ENCODE measurements at places on chromosomes 7 and 10. TPM values are rescaled to one million over a fixed set of nuclear protein-coding genes. Genes with fewer than 3 reads are reported as not detected.

GRCh38 chr10:77835669-77836086 is 90.9 kb downstream of the DLG5 start:
- H3K4me1 ChIP-seq = peaks cover 22% of the 10 kb centered on the region
- no peak overlapping the region for H3K4me3 ChIP-seq
- no peak for DNase-seq
- no peak overlapping the region for H3K27ac ChIP-seq

GRCh38 chr7:107953265-107953923 is 49.6 kb downstream of the LAMB1 start:
- peaks cover 11% of the 10 kb centered on the region for H3K27me3 ChIP-seq
- H3K4me3 ChIP-seq = no peak overlapping the region
- no peaks in the 10 kb centered on the region for H3K36me3 ChIP-seq
- H3K27ac ChIP-seq = no peak overlapping the region
- H3K4me1 ChIP-seq = no peaks in the 10 kb centered on the region

- H3K27me3 ChIP-seq = no peaks in the 10 kb centered on the region
- no peaks in the 10 kb centered on the region for H3K36me3 ChIP-seq
- DNase-seq = no peak
- no peaks in the 10 kb centered on the region for H3K4me1 ChIP-seq
- no peak overlapping the region for H3K4me3 ChIP-seq
- H3K27ac ChIP-seq = no peak overlapping the region
These were observed 31.9 kb downstream of the LDB3 start for GRCh38 chr10:86699991-86700840.

GRCh38 chr10:12907656-12908055 is 93.9 kb downstream of the CCDC3 start:
- no peak overlapping the region for H3K4me3 ChIP-seq
- no peaks in the 10 kb centered on the region for H3K4me1 ChIP-seq
- no peaks in the 10 kb centered on the region for H3K36me3 ChIP-seq

Gene MKI67
- 223 TPM for total RNA-seq

DNA sequence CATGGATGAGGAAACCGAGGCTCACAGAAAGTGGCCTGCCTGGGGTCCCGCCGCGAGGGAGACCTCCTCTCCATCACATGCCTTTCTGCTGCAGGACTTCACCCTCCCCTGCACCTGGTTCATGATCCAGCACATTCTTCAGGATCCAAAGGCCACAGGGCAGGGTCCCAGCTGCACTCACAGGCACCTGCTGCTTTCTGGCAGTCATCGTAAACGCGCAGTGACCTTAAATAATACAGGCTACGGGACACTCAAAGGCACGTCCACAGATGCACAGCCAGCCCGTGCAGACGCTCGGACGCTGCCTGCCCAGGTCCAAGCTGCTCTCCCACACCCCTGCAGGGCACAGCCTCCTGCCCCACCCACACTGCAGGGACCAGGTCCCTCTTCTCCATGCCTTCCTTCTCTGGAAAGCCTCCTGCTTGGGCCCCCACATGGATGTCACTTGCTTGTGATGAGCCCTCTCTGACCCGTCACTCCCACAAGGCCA is 49.9 kb downstream of the CALML3 start:
- H3K27me3 ChIP-seq = no peaks in the 10 kb centered on the region
- H3K27ac ChIP-seq = no peak overlapping the region
- H3K4me1 ChIP-seq = no peaks in the 10 kb centered on the region
- H3K36me3 ChIP-seq = no peaks in the 10 kb centered on the region
- DNase-seq = no peak

Gene COL26A1
- total RNA-seq = not detected

Gene ABCA13
- total RNA-seq = not detected

Gene NODAL
- not detected for total RNA-seq

GRCh38 chr7:12728192-12728538 is 40.7 kb downstream of the ARL4A start:
- H3K36me3 ChIP-seq = no peaks in the 10 kb centered on the region
- H3K27me3 ChIP-seq = no peaks in the 10 kb centered on the region
- H3K4me1 ChIP-seq = peaks cover 18% of the 10 kb centered on the region

GRCh38 chr10:114681542-114681941 is 23.5 kb upstream of the ABLIM1 start:
- no peak overlapping the region for H3K4me3 ChIP-seq
- DNase-seq = no peak
- H3K27ac ChIP-seq = no peak overlapping the region
- H3K36me3 ChIP-seq = no peaks in the 10 kb centered on the region
- no peaks in the 10 kb centered on the region for H3K27me3 ChIP-seq

GRCh38 chr7:79984210-79984609 is 150.4 kb upstream of the GNAI1 start:
- no peak for DNase-seq
- H3K4me3 ChIP-seq = no peak overlapping the region
- H3K27ac ChIP-seq = no peak overlapping the region
- no peaks in the 10 kb centered on the region for H3K36me3 ChIP-seq

GRCh38 chr7:50216626-50217025 is 87.9 kb upstream of the IKZF1 start:
- DNase-seq = no peak
- H3K36me3 ChIP-seq = peaks cover 8% of the 10 kb centered on the region
- H3K4me1 ChIP-seq = peaks cover 51% of the 10 kb centered on the region
- H3K27me3 ChIP-seq = no peaks in the 10 kb centered on the region

GRCh38 chr7:151381348-151382078 is 28.3 kb downstream of the WDR86 start:
- peaks cover 6% of the 10 kb centered on the region for H3K4me1 ChIP-seq
- H3K36me3 ChIP-seq = no peaks in the 10 kb centered on the region
- H3K27ac ChIP-seq = no peak overlapping the region
- peaks cover 9% of the 10 kb centered on the region for H3K27me3 ChIP-seq

GRCh38 chr10:101617102-101617823 is 29.1 kb downstream of the DPCD start:
- no peak for DNase-seq
- H3K27ac ChIP-seq = no peak overlapping the region
- no peaks in the 10 kb centered on the region for H3K4me1 ChIP-seq

Gene PKD2L1
- not detected for total RNA-seq

DNA sequence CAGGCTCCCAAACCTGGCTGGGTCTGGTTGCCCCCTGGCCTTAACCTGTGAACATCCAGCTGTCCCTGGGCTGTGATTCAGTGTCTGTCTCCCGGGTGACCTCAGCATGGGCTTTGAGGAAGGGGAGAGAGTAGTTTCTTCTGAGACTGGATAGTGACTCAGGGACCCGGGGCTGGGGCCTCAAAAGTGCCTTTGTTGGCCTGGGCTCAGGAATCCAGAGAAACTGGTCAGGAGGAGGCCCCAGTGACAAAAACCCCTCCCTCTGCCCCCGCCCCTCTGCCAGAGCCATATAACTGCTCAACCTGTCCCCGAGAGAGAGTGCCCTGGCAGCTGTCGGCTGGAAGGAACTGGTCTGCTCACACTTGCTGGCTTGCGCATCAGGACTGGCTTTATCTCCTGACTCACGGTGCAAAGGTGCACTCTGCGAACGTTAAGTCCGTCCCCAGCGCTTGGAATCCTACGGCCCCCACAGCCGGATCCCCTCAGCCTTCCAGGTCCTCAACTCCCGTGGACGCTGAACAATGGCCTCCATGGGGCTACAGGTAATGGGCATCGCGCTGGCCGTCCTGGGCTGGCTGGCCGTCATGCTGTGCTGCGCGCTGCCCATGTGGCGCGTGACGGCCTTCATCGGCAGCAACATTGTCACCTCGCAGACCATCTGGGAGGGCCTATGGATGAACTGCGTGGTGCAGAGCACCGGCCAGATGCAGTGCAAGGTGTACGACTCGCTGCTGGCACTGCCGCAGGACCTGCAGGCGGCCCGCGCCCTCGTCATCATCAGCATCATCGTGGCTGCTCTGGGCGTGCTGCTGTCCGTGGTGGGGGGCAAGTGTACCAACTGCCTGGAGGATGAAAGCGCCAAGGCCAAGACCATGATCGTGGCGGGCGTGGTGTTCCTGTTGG is at the start of gene CLDN4:
Gene CLDN4 (plus strand): TSS at position 316 of the 903 bp plus-strand sequence. CDS start 206 bp downstream, at position 522.
- no peak within 1 kb of the TSS for H3K27ac ChIP-seq
- DNase-seq = no peak
- H3K36me3 ChIP-seq = no peaks in the 10 kb centered on the region
- H3K27me3 ChIP-seq = no peaks in the 10 kb centered on the region
- no peak within 1 kb of the TSS for H3K4me3 ChIP-seq

- peak; percentile 30 for DNase-seq
- H3K27me3 ChIP-seq = no peaks in the 10 kb centered on the region
- no peaks in the 10 kb centered on the region for H3K4me1 ChIP-seq
- H3K36me3 ChIP-seq = no peaks in the 10 kb centered on the region
- H3K4me3 ChIP-seq = no peak overlapping the region
- H3K27ac ChIP-seq = no peak overlapping the region
These were observed 109.9 kb downstream of the ITGB8 start for GRCh38 chr7:20440472-20441105.

DNA sequence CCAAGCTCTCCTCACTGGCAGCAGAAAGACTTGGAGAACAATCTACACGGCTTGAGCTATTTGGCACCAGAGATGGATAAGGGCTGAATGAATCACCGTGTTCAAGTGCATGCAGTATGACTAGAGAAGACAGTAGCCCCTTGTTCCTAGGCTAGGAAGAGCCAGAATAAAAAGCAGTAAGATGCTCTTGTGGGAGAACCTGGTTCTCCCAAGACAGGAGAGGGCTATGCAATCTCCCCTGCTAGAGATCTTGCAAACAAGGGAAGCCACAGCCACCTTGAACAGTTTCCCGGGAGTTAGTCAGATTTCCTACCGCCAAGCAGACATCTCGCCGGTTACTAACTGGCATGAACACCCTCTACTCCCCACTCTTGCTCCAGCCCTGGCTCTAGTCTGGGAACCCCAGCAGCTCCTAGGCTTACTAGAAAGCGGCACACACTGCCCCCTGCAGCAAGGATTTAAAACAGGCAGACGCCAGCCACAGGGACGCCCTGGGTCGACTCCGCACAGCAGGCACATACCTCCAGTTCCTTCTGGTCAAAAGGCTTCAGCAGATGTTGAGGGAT is 107.3 kb downstream of the SMURF1 start:
- peak overlapping the region; percentile 13 for H3K27ac ChIP-seq
- H3K27me3 ChIP-seq = no peaks in the 10 kb centered on the region
- DNase-seq = no peak
- peaks cover 55% of the 10 kb centered on the region for H3K36me3 ChIP-seq
- no peaks in the 10 kb centered on the region for H3K4me1 ChIP-seq

DNA sequence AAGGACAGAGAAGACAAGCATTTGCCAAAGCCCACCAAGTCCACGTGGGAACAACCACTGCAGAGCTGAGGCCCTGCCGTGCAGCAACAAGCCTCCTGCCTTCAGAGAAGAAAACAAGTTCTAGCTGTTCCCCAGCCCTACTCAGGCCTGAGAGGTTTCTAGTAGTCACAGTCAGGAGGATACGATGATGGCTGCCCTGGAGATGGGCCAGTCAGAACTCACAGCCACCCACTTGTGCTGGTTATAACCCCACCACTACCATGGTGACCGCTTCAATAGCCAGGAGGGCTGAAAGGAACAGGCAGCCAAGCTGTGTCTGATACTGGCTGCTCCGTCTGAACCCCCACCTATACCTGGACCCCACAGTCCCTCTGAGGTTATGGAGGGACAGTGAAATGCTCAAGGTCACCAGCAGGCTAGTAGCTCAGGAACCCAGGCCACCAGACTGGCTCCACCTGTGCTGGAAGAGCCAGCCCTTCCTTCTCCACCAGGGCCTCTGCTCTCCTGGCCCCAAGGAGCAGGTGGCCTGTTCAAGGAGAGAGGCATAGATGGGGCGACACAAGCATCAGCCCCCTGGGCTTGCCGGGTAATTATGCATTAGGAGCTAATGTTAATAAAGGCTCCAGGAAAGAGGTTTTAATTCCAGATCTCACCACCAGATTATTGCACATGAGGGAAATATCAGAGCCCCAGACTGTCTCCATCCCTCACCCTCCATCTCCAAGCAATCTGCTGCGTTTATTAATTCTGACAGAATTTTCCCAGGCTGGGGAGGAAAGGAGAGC is 125.8 kb upstream of the PCBD1 start:
- no peak overlapping the region for H3K27ac ChIP-seq
- H3K36me3 ChIP-seq = no peaks in the 10 kb centered on the region
- H3K27me3 ChIP-seq = peaks cover 5% of the 10 kb centered on the region
- no peaks in the 10 kb centered on the region for H3K4me1 ChIP-seq
- no peak overlapping the region for H3K4me3 ChIP-seq
- no peak for DNase-seq

Gene NKX1-2
- total RNA-seq = not detected

- peak overlapping the region; percentile 99 for H3K27ac ChIP-seq
- peaks cover 19% of the 10 kb centered on the region for H3K36me3 ChIP-seq
- no peaks in the 10 kb centered on the region for H3K27me3 ChIP-seq
- peak overlapping the region; percentile 95 for H3K4me3 ChIP-seq
These were observed 563 bp downstream of the STAM start for GRCh38 chr10:17644485-17644943.

DNA sequence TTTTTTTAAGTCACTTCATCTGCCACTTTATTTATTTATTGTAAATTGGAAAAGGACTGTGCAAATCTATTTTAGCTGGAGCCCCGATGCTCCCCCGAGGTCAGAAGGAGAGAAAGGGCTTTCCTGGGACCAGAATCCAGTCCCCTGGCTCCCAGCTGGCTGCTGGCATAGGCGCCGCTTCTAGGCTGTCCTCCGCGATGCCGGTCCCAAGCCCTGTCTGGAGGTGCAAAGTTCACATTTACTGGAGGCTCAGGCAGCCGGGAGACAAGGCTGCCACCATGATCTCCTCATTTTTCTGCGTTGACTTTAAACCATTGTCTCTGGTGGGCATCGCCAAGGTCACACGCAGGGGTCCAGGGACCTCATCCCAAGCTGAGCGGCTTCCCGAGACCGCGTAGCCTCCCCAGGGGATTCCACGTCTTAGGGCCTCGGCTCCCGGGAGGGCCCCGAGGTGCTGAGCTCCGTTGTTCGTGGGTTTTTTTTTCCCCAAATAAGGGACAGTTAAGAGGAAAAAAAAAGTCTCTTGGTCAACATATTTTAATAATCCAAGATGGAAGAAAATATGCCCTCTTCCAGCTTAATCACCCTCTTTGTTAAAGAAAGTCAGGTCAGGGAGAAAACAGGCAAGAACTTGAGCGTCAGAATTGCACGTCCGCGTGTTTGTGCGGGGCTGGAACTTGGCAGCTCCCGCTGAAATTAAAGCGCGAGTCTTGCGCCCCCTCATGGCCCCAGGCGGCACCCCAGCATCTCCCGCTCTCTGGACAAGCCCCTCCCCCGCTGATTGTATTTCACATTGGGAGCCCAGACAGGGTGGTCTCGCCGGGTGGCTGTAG is 11.9 kb downstream of the RGR start:
- H3K4me3 ChIP-seq = no peak overlapping the region
- H3K27me3 ChIP-seq = peaks cover 9% of the 10 kb centered on the region
- peaks cover 2% of the 10 kb centered on the region for H3K4me1 ChIP-seq
- H3K36me3 ChIP-seq = no peaks in the 10 kb centered on the region
- H3K27ac ChIP-seq = no peak overlapping the region

GRCh38 chr10:71038921-71039320 is 150.6 kb upstream of the PCBD1 start:
- H3K27me3 ChIP-seq = peaks cover 4% of the 10 kb centered on the region
- no peaks in the 10 kb centered on the region for H3K4me1 ChIP-seq
- no peak for DNase-seq
- H3K36me3 ChIP-seq = no peaks in the 10 kb centered on the region

All from activated CD4-positive, alpha-beta memory T cell treated with anti-CD3 and anti-CD28 coated beads for 36 hours (primary cell).